Caco-2 (cell line): ENCODE measurements at places on chromosomes 12 and 14. TPM values are rescaled to one million over a fixed set of nuclear protein-coding genes. Genes with fewer than 3 reads are reported as not detected.
A peak's percentile ranks its signal among the peaks of the same experiment; 100 is the strongest.

DNA sequence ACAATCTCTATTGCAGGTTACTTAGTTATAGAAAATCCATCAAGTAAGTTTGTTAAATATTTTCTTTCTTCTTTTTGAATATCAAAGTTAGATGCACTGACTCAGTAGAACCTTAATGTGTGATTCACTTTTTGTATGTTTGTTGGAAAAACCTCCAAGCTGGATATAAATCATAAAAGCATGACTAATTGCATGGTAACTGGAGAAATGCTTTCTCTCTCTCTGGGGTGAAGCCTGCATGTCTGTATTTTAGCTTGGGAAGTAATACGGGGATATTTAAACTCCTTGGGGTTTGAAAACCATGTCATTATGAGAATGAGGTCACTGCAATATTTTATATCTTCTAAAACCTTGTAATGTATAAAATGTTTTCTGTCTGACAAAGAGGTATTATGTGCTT is 58.6 kb upstream of the MYF6 start:
- no peak for DNase-seq

DNA sequence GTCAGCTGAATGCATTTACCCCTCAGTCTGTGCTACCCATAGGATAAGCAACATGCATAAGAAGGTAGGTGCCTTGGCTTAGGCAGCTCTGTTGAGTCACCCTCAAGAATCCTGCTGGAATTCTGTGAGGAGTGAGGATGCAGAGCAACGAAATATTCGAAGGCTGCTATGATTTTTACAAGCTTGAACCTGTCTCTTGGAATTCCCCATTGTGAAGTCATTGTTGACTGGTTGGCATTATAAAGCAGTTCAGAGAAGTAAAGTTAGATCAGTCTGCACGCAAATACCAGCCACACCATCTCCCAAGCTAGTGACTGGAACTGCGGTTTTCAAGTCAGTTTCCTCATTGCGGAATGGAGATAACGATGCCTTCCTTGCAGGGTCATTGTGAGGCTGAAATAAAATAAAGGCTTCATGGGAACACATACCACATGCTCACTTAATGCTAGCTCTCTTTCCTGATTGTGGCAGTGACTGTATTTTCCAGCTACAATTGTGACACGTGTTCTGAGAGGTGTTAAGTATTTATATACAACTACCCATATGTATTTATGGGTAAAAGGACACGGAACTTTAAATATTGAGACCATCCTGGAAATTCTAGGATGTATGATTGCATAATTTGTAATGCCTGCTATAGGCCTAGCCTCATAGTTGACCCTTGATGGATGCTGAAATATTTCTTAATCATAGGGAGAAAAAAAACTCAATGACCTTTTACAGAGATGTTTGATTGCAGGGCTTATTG is 96.7 kb downstream of the ETV6 start:
- no peak for DNase-seq

DNA sequence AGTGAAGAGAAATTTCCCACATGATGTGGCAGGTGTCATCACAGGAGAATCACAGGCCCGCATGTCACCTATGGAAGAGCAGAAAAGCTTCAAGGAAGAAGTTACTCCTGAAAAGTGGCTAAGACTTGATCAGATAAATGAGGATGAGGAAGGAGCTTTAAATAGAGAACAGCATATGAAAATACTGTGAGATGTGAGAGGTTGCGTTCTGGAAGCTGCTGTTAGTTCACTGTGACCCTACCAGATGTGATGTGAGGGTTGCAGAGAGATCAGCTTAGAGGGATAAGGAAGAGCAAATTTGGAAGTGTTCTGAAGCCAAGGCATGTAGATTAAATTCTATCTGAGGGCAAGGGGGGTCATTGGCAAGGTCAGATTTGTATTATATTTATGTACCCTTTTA is 17.1 kb downstream of the ERP27 start:
- DNase-seq: no peak

DNA sequence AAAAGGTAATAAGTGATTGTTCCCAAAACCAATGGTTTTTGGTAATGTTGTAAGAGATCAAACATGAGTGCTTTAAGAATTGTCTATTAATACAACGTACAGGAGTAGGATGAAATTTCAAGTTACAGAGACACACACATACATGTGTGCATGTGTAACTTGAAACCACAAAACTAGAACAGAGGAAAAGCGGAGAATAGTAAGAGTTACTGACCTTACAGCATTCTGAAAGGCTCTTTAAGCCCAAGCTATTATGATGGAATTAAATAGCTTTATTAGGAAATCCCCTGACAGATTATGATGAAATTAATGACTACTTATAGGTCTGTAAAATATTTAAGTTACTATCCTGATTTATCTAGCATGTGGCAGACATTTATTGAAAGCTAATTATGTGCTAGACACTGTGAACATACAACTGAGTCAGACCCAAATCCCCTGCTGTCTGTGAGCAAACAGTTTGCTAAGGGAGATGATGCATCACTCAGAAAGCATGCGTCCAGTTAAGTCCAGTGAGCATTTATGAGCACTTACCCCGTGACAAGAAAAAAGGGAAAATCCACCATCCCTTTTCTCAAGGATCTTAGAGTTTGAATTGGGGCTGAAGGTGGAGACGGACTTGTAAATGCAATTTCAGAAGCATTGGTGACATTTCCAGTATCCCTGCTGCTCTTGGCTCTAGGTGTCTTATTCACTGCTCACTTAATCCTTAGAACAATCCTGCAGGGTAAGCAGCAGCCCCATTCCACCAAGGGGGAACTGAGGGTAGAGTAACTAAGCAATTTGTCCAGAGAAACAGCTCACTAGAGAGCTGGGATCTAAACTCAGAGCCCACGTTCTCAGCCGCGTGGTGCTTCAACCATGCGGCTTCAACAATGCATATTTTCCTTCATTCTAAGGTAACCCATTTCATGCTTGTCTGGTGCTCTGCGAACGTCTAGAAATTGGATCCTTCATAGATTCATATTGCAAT is 117.4 kb downstream of the EML1 start:
- peak; percentile 23 for DNase-seq

DNA sequence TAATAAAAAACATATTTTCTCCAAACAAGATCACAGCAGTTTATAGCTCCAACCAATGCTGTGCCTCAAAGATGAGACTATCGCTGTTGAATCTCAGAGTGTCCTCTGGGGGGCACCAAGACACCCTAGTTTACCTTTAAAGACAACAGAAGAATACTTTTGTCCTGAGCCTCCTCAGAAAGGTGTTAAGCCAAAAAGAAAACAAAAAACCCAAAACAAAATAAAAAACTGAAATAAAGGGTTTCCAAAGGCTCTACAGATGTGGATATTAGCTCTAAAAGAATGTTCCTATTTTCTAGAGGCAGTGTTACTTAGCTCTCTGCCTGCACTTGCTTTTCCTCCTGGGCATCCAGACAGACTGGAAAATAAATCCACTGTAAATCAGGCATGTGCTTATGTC is 86.9 kb upstream of the TTC7B start:
- DNase-seq: peak; percentile 64

GRCh38 chr12:17971850-17972249 is 118.1 kb downstream of the RERGL start:
- no peak for DNase-seq

GRCh38 chr14:100304825-100305323 is 1.4 kb downstream of the SLC25A29 start:
- peak; percentile 47 for DNase-seq

GRCh38 chr12:29519585-29520182 is 22.2 kb upstream of the OVCH1 start:
- DNase-seq: no peak

- DNase-seq: no peak
These were observed 297.5 kb upstream of the SLC16A7 start for GRCh38 chr12:59298296-59298695.

GRCh38 chr12:132561427-132562156 is 48.8 kb downstream of the LRCOL1 start:
- peak; percentile 58 for DNase-seq

DNA sequence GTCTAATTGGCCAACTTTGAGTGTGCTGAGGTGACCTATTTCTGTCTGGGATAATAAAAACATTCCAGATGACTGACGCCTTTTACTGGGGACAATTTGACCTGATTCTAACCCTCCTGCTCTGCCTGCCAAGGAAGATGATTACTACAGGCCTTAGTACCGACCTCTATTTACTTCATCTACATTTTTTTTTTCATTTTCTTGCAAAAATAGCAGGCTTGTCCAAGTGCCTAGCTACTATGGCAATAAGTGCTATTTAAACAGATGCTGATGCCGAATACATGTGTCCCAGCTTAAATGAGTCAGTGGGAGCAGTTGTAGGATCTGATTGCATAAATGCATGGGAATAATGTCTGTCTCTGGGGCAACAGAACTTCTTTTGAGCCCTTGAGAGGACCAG is 254.3 kb downstream of the RGS6 start:
- no peak for DNase-seq

- DNase-seq: no peak
These were observed 17.9 kb upstream of the HIGD1C start for GRCh38 chr12:50934371-50934851.

GRCh38 chr14:65910108-65910786 is 497.7 kb downstream of the FUT8 start:
- DNase-seq: no peak

- DNase-seq: no peak
These were observed 71.4 kb upstream of the PRMT8 start for GRCh38 chr12:3419558-3419957.

- peak; percentile 99 for DNase-seq
These were observed 2.8 kb upstream of the UBC start for GRCh38 chr12:124917135-124917840.

DNA sequence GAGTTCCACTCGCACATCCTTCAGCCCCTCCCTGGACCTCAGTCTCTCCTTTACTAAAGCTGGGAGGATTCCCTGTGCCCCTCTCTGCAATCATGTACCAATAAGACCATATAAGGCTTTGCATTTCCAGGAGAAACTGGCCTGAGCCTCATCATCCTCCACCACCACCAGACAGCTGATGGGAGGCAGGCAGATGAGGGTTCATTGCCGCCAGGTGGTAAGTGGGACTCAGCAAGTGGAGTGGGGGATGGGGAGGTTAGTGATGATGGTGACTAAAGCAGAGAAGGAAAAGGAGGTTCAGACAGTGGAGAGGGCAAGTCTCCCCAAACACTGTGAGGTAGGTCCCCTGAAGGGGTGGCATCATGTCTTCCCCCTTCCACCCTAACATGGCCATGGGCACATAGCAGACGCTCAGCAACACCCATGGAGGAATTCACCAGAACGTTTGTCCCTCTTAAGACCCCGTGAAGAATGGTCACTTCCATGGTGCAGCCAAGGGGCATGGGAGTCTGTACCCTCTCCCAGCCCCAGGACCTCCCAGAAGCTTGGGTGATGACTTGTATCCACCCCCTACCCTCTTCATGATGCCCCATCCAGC is 4.5 kb upstream of the TNFRSF1A start:
- DNase-seq: no peak

GRCh38 chr12:40215982-40216381 is 8.8 kb upstream of the LRRK2 start:
- DNase-seq: no peak

GRCh38 chr12:12200363-12200762 is 66.5 kb downstream of the LRP6 start:
- no peak for DNase-seq

ESPL1 gene
- 32.3 and 34.9 TPM in 2 replicates for total RNA-seq

CD69 gene
- total RNA-seq: not detected in 2 replicates

MYF6 gene
- not detected in 2 replicates for total RNA-seq

EIF2B1 gene
- 56.2 and 62.1 TPM in 2 replicates for total RNA-seq

GPR84 gene
- not detected in 2 replicates for total RNA-seq

CMKLR1 gene
- total RNA-seq: not detected in 2 replicates

JAG2 gene
- total RNA-seq: 34.5 and 43.0 TPM in 2 replicates

SERPINA5 gene
- total RNA-seq: 2.2 and 2.6 TPM in 2 replicates

MAP1LC3B2 gene
- total RNA-seq: 1.8 TPM in 1 of 2 replicates, not detected in the other
